ENCODE measurements at places on chromosomes 7 and 10. TPM values are rescaled to one million over a fixed set of nuclear protein-coding genes. Genes with fewer than 3 reads are reported as not detected.
A peak's percentile ranks its signal among the peaks of the same experiment; 100 is the strongest.

The WDR86 gene
- 0.29 TPM for total RNA-seq

The MUC3A gene
- total RNA-seq = 0.79 TPM

The MPP7 gene
- total RNA-seq = 11.3 TPM

The ZC3HAV1L gene
- 2.3 TPM for total RNA-seq

The LRRC18 gene
- not detected for total RNA-seq

The CALHM3 gene
- not detected for total RNA-seq

The MBLAC1 gene
- total RNA-seq = 1.5 TPM

The STYXL1 gene
- total RNA-seq = 15.4 TPM

The PANK1 gene
- total RNA-seq = 3.5 TPM

The CRYGN gene
- 0.15 TPM for total RNA-seq

The EVX1 gene
- total RNA-seq = not detected

- no peak for DNase-seq
Observed at GRCh38 chr7:54788664-54789063, 29.7 kb upstream of the SEC61G start.

DNA sequence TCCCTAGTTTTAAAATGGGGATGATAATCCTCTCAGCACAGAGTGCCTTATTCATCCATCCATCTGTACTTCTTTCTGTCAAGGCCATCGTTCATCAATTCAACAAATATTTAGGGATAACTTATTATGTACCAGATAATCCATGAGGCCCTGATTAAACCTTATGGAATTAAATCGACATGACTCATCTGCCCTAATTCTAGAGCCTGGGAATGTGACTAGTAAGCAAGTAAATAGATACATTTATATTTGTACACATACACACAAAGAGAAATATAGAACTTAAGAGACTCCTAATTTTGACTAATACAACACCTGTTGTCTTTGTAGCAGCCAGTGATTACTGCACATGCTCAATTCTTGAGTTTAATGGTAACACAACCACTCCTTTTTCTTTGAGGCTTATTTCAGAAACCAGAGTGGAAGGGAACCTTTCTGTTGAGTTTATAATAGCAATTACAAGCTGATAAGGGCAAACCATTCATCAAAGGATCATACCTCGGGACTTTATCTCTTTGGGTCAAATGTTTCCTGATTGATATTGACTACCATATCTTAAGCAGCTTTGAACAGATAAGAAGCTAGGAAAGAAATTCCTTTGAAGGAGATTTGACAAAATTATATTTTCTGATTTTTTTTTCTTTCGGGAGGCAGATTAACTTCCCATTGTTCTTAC, 122.7 kb downstream of the ARID5B start:
- no peak for DNase-seq

- peak; percentile 21 for DNase-seq
Observed at GRCh38 chr10:131758062-131758938, 142.5 kb upstream of the PPP2R2D start.

DNA sequence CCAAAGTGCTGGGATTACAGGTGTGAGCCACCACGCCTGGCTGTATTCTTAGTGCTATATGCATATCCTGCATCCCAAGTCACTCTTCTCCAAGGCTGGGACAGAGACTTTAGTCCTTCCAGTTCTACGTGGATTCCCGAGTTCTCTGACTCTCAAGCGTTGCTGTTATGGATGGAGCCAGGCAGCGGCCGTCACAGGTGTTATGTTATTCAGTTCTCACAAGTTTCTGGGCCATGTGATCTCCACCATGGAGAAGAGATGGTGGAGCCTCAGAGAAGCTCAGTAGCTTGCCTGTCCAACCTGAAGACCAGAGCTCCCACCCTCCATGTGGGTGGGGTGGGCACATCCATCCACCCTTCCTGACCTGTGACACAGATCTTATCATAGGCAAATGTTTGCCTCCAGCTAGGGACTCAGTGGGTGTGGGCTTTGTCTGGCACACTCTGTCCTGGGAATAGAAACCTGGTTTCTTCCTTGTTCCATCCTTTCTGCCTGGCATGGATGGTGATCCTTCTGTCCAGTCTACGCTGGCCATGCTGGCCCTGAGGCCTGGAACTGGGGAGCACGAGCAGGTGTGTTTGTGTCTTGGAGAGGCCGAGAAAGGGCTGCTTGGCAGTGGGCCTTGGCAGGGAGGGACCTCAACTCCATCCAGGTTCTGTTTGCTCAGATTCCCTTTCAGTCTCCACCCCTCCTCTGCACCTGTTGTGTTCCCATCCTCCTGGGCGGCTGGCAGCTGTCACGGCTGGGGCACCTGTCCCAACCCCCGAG, 55.3 kb downstream of the NEURL1 start:
- DNase-seq = peak; percentile 70

GRCh38 chr10:94011296-94011695, 17.6 kb downstream of the PLCE1 start:
- DNase-seq = no peak

DNA sequence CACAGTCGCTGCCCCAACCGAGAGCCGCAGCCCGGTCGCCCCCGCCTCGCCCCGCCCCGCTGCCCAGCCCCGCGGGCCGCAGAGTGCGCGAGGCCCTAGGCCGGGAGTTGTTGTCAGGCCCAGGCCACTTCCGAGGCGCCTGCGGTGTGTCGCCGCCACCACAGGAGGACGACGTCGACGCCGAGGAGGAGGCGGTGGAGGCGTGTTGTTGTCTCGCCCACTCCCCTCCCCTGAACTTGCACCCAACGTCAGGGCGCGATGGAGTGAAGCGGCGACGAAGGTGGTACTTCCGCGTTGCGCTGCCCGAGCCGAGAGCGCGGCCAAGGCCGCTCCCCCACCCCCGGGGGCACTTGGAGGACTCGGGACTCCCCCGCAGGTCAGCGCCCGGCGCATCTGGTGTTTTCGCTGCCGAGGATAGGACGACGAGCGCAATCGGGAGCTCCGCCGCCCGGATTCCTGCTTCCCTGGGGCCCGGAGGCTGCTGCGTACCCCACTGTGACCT, at the start of gene CDK13:
Gene CDK13, plus strand, starts transcription at position 286 of the 502 bp plus-strand sequence. CDS start 386 bp downstream, outside the sequence.
- peak; percentile 77 for DNase-seq

DNA sequence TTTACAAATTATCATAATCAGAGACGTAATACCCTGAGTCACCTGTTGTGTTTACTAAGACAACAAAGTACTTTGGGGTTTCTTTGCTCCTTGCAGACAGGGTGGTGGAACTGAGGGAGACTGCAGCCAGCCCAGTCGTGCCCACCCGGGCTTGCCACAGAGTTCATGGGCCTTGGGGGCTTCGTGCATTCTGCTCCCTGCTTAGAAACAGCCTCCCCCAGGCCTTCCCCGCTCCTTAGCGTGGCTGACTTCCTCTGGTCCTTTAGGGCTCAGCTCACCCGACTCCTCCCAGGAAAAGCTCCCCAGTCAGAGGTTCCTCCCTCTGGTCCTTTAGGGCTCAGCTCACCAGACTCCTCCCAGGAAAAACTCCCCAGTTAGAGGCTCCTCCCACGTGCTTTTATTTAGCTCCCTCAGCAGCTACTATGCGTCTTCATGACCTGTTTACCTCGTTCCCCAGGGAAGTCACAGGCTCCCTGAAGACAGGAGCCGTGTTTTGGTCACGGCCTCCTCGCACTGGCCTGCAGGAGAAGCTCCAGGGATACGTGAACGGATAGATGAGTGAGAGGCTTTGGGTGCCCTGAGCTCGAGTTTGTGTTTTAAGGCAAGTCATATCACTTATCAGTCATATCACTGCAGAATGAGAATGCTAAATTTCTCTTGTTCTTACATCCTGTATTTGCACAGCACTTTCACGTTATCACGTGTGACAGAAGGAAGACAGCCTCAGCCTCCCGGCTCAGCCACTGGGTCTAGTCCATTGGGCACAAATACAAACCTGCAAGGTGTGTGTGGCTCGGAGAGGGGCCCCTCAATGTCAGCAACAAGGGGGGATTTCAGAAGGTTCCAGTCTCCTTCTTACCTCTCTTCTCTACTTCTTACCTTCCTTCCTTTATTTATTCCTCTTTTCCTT, 52.7 kb upstream of the VIPR2 start:
- DNase-seq = no peak

DNA sequence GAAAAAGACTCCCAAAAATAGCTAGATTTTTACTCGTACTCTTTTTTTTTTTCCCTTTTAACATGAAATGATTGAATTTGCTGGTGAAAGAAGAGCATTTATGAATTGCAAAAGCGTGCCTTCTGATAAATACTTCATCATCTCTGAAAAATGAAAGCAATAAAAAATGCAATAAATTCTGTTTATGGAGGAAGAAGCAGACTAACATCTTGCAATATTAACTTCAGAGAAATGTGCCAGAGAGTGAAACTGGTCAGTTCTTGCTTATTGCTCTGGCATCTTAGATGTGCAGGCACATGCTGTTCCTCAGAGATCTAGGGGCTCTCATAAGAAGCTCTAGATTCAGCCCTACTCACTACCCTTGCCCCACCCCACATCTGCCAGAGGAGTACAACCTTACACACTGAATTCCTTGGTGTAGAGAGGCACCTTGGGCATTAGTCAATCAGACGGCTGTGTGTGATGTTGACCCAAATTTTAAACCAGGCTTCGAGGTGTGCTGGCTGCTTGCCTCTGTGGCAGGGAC, 891.1 kb upstream of the GHITM start:
- DNase-seq = no peak

DNA sequence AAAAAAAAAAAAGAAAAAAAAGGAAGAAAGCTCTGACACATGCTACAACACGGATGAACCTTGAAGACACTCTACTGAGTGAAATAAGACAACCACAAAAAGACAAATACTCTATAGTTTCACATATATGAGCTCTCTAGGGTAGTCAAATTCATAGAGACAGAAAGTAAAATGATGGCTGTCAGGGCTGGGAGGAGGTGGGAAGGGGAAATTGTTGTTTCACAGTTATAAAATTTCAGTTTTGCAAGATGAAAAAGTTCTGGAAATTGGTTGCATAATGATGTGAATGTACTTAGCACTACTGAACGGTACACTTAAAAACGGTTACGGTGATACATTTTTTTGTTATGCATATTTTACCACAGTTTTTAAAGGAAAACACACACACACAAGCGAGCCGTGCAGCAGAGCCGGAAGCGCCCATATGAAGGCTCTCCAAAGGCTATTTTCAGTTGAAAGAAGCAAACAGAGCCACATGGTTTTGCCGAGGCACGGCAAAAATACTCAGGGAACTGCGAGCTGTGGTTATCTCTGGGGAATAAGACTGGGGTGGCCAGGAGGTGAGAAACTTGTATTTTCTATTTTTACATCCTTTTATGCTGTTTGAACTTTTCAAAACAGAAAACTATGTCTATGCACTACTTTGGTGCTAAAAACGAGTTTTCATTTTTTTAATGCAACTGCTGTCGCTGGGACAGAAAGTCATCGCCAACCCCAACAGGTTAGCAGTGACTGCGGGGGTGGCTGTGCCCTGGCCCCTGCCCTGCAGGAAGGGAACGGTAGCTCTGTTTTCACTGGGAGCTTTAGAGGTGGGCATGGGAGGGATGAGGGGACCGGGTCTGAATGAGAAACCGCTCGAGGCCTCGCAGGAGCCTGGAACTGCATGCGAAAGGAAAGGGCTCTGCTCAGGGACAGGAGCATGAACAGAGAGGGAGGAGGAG, 132.9 kb downstream of the OAT start:
- no peak for DNase-seq

DNA sequence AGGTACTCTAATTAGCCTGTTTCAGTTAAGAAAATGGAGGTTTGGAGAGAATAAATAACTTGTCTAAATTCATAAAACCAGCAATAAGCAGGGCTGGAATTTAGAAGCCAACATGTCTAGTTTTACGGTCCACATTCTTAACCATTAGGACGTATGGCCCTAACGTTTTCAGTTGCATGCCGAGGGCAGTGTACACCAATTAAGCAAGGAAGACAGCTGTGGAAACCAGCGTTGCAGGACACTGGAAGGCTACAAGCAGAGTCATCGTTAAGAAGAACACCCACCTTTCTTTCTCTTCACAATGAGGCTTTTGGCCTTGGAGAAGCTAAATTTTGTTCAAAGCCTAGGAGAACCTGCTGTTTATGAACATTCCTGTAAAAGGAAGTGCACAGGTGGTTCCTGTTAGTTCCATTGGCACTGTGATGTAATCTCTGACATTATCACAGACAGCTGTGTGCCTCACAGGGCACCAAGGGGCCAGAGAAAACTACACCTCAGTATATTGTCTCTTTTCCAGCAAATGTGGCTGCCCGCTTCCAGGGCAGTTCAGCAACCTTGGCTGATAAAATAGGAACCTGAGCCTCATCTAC, 21.0 kb downstream of the MPP7 start:
- DNase-seq = no peak

Measured in psoas muscle (tissue), 8 donors.